Left ventricle myocardium inferior (tissue), 1 donor: ENCODE measurements at places on chromosomes 11 and 22.

DNA sequence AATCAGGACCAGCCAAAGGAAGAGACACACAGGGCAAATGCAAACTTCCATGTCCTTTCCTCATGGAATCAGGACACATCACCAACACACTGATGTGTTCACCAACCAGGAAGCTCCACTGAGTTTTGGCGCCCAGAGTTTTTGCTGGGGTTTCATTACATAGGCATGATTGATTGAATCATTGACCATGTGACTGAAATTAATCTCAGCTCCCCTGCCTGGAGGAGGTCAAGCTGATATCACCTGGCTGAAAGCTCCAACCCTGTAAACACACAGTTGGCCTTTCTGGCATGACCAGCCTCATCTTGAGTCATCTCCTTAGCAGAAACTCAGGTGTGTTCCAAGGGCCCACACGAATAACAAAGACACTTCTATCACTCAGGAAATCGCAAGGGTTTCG lies 133.2 kb downstream of the TRIM29 start:
- DNase-seq, result no peak

- DNase-seq, result no peak
Observed at GRCh38 chr11:77672264-77672663, 34.7 kb upstream of the CLNS1A start.

GRCh38 chr11:128551611-128552335 lies 35.6 kb downstream of the ETS1 start:
- DNase-seq, result no peak

DNA sequence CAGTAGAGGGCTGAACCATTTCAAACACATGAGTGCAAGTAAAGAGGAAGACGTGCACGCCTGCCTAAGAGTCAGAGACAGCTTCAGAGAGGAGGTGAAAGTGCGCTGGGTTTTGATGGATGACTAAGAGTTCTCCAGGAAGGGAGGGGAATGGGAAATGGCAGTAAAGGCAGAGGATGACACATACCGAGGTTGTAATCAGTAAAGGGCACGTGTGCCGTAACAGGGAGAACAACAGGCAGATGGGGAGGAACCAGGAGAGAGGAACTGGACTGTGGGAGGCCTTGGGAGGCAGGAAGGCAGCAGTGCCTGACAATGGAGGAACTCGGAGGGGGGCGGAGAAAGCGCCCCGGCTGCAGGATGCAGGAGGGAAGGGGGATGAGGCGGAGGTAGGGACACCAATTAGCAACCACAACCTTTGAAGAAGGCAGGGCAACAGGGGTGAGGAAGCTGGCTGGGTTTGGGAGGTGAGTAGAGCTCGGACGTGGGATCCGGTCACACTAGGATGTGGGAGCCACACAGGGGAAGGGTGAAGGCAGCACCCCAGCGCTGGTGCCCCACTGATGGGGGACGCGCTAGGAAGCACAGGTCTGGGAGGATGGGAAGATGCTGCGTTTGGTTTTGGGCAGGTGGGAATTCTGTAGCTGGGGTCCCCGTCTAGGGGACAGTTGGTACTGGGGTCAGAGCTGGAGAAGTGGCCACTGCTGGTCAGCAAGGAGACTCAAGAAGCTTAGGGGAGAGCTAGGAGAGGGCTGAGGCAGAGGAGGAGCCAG lies 67.4 kb downstream of the SCUBE1 start:
- no peak for DNase-seq

DNA sequence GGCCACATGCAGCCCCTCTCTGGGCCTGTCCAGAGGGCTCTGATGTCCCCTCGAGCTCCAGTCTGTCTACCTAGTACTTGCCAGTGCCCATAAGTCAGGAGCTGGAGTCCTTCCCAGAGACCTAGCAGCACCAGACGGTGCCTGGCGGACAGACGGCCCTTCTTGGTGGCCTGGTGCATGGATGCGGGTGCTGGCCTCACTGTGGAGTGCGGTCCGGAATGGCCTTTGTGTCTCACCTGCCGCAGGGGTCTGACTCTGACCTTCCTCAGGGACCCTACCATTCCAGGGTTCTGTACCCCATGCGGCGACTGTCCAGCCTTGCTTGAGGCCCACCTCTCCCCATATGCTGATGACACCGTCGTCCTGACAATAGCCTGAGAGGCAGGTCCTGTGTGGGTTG lies 29.4 kb upstream of the SMIM38 start:
- no peak for DNase-seq

DNA sequence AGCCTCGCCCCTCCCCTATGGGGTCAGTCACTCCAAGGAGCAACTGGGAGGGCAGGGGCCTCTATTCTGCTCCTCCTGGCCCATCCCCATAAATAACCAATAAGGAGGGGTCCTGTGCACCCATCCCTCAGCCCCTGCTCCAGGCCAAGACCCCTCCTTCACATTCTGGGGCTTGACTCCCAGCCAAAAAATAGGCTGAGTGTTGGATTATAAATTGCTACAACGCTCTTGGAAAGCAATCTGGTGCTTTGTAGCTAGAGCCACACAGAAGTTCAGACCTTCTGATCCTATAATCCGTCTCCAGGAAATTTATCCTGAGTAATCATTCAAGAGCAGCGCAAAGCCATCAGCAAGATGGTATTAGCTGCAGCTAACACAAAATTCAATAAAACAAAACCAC lies 42.5 kb downstream of the ABCC8 start:
- no peak for DNase-seq

GRCh38 chr11:125873881-125874555 lies 13.4 kb upstream of the HYLS1 start:
- DNase-seq, result no peak

- no peak for DNase-seq
Observed at GRCh38 chr11:65932558-65932919, 12.7 kb upstream of the TSGA10IP start.

DNA sequence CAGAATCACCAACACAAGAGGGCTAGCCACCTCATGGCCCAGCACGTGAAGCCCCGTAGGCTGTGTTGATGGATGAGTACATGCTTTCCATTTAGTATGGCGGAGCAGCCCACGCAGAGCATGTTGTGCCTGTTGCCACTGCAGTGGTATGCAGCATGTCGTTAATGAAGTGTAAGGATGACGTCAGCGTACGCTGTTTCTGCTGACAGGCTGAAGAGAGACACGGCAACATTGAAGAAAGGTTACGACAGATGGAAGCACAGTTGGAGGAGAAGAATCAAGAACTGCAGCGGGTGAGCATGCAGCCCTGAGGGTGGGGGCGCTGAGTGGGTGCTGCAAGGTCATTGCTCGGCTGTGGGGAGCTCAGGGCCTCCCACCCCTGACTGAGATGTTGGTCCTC lies 62.8 kb downstream of the PPFIA1 start:
- no peak for DNase-seq

GRCh38 chr22:37094239-37094638 lies 15.3 kb downstream of the TMPRSS6 start:
- no peak for DNase-seq

GRCh38 chr11:74685338-74685737 lies 45.9 kb downstream of the CHRDL2 start:
- DNase-seq, result no peak

DNA sequence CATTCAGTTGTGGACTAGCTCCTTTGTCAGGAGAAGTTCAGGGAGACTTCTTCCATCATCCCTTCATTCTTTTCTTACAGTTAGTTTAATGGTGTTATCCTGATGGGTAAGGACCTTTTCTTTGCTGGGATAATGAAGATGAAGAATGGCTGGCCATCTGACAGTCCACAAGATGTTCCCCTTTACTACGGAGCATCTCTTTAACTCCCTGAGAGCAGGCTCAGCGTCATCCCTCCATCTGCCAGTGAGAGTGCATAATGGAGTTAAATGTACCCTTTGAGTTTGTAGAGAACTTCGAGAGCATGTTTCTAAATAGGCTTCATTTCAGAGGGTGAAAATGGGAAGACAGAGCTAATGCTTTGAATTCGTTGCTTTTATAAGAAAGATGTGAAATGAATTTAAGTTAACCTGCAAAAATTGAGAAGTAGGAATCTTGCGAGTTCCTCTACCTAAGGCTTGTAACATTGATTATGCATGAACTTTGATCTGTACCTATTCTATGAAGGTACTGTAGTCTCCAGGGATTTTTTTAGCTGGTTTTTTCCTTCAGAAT lies 1.7 kb downstream of the EP300 start:
- DNase-seq, result no peak

DNA sequence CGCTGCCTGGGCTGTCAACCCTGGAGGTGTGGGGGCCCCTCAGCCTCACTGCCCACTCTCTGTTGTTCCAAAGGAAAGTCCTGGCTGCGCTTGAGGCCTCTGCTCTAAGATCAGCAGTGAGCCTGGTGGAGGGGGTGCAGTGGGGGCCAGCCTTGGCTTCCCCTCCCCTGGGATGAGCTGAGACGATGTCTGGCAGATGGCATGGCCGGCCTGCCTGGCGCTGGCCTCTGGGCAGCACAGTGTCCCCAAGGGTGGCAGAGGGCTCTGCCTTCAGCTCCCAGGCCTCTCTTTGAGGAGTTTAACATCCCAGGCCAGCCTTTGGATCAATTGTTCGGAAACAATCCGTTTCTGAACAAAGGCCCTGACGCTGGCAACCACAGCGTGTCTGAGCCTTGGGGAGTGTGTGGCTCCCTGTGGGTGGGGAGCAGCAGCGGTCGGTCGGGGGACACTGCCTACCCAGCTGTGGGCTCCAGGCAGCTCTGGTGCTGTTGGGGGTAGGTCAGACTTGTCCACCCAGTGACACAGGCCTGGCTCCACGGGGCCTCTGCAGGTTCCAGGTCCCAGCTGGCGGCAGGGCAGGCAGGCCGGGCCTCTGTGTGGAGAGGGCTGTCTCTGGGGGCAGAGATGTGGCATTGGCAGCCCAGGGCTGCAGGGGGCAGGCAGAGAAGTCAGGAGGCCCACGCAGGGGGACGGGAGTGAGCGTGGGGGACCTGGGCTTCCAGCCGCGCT lies 12.1 kb downstream of the TSPAN4 start:
- DNase-seq, result no peak

- DNase-seq, result no peak
Observed at GRCh38 chr11:78828676-78829075, 254.0 kb upstream of the NARS2 start.

GRCh38 chr11:2194877-2195755 lies 23.5 kb upstream of the TH start:
- no peak for DNase-seq

GRCh38 chr11:1706634-1707400 lies 9.8 kb downstream of the KRTAP5-6 start:
- peak; percentile 36 for DNase-seq

DNA sequence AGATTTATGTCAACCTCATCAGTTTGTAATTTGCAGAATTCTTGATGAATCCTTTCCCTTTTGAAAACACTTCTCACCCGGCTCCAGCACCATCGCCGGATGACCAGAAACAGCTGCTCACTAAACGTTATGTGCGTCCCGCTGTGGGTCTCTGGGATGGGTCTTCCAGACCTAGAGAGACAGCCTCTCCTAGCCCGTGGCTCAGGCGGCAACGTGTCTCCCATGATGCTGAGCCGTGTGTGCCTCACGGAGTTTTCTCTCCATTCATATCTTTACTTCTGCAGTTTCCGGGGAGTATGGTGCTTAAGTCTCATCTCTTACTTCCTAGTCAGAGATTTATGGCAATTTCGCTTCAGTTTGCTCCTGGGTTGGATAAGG lies 25.0 kb upstream of the ACR start:
- DNase-seq, result peak; percentile 10

- no peak for DNase-seq
Observed at GRCh38 chr11:30990625-30991296, 378.8 kb downstream of the DCDC1 start.

GRCh38 chr11:38795027-38795426 lies 2197.0 kb upstream of the RAG2 start:
- DNase-seq, result no peak

DNA sequence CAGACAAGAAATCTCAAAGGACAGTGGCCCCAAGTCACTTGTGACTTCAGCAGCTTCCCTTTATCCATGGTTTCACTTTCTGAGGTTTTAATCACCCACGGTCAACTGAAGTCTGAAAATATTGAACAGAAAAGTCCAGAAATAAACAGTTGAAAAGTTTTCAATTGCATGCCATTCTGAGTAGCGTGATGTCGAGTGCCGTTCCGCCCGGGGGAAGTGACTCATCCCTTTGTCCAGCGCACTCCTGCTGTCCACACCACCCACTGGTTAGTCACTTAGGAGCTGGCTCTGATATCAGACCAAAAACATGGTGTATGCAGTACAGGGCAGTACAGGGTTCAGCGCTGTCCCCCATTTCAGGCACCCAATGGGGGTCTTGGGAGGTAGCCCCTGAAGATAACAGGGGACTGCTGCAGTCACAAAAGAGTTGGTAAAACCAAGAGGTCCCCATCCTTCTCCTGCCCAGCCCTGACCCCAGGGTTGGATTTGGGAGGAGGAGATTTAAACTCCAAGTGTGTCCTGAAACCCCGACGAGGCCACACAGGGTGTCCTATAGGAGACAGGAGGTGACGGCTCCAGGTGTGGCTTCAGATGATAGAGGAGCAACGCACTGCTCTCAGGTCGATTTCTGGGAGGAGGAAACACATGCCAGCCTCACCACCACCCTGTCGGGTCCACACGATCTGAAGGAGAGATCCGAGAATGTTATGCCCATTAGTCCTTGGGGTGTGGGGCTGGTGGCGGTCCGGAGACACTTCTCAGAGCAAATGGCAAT lies 390.1 kb downstream of the CTTN start:
- DNase-seq, result no peak

GRCh38 chr11:17005646-17006045 lies 8.6 kb downstream of the PLEKHA7 start:
- no peak for DNase-seq

DNA sequence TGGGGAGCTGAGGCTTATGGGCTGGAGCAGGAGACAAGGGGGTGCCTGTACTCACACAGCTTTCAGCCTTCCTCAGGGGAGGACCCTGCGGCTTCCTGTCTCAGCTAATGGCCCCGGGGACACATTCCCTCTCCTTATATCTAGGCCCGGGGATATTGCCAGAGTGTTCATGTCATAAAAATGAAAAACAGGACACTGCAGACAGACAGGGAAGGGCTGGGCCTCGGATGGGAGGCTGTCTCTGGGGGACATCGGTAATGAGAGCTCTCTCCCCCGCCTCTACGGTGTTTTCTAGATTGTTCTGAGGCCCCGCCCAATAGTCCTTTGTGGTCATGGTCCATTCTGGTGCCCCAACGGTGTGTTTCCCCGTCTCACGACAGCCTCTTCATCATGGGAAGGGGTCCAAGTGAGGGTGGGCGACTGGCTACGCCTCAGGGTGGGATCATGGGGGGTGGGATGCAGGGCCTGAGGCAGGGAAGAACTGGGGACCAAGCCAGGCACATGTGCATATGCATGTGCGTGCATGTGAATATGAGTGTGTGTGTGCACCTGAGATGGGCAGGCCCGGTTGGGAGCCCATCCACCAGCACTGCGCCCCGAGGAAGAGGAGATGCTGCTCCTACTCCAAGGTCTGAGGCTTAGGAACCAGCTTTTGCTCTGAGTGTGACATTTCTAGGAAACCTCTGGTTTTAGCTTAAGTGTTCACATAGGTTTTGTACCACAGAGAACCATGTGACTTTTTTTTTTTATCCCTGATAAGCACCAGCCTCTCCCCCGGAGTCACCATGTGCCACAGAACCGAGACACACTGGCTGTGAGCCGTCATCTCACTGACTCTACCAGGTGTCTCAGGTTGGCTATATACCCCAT lies 5.3 kb downstream of the ARVCF start:
- DNase-seq, result no peak

GRCh38 chr22:43077121-43077877 lies 11.9 kb downstream of the TTLL1 start:
- peak; percentile 65 for DNase-seq

GRCh38 chr22:30591191-30591587 lies 521 bp downstream of the PES1 start:
- no peak for DNase-seq
